ENCODE measurements at places on chromosomes 7 and 10. TPM values are rescaled to one million over a fixed set of nuclear protein-coding genes. Genes with fewer than 3 reads are reported as not detected.

DNA sequence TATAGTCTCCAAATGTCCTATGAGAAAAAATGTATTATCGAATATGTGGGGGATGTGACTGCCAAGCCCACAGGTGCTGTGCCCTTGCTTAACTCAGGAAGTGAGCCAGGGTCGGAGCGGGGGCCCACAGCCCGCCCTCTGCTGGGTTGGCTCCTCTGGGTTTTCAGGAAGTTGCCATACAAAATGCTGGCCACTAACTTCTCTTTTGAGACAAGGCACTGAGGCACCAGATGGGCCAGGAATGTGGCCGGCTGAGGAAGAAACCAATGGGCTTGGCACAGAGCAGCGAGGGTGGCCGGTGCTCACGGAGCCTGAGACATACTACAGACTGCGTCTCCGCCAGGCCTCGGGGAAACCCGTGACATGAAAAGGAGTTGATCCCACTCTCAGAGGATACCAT lies 58.9 kb downstream of the FAM53B start:
- DNase-seq: peak; percentile 48

The COL26A1 gene
- total RNA-seq: 0.29 TPM

GRCh38 chr7:5869691-5870090 lies 10.9 kb upstream of the OCM start:
- DNase-seq: no peak

- DNase-seq: no peak
These were observed 121.4 kb upstream of the INHBA start for GRCh38 chr7:41824284-41824683.

The TFEC gene
- 4.2 TPM for total RNA-seq

The FGL2 gene
- total RNA-seq: 42.3 TPM

- DNase-seq: no peak
These were observed 76.4 kb upstream of the LRRC17 start for GRCh38 chr7:102836191-102836919.

DNA sequence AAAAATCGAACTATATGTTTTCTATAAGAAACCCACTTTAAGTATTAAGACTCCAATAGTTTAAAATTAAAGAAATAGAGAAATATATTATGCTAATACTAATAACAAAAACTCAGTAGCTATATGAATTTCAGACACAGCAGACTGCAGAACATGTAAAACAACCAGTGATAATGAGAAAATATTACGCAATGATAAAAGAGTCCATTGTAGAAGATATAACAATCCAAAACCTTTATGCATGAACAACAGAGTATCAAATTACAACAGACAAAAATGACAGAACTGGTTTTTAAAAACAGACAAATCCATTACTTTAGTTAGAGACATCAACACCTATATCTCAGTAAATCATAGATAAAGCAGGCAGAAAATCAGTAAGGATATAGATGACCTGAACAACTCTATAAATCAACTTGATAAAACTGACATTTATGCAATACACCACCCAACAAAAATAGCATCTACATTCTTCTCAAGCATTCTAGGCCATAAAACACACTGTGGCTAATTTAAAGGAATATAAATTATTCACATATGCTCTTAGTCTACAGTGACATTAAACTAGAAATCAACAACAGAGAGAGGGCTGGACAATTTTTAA lies 669.5 kb upstream of the GHITM start:
- DNase-seq: no peak

The MCM10 gene
- total RNA-seq: 0.40 TPM

DNA sequence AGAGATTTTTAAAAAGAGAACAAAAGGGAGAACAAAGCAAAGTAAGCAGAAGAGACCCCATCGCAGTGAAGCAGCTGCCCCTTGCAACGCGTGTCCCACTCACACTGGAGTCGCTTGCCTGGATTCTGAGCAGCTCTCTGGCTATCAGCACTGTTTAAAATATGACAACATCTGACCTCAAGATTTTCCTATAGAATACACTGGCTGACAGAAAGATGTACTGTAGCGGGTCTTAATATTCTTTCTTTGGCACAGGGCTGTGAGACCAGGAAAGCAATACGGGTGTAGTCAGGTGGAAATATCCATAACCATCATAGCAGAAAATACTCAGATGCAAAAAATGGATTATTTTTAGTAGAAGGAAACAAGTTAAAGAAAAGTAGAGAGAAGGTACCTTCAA lies 125.7 kb upstream of the TNS3 start:
- DNase-seq: no peak

DNA sequence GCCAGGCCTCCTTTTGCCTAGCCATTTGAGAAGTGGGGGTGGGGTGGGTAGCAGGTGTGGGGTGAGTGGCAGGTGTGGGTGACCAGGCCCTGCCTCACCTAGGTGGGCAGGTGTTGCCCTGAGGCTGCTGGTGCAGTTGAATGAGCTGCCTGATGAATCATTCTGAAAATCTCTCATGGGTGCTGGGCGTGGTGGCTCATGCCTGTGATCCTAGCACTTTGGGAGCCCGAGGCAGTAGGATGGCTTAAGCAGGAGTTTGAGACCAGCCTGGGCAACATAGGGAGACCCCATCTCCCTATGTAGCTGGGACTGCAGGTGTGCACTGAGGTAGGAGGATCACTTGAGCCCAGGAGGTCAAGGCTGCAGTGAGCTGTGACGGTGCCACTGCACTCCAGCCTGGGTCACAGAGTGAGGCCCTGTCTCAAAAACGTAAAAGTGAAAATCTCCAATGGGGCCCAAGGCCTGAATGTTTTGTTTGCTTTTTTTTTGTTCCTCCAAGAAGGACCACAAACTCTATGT lies 17.7 kb downstream of the TSPAN14 start:
- DNase-seq: no peak

The SLC39A12 gene
- total RNA-seq: not detected

The RAPGEF5 gene
- total RNA-seq: 53.4 TPM

The NODAL gene
- 0.12 TPM for total RNA-seq

GRCh38 chr10:14949291-14949690 lies 4.6 kb downstream of the DCLRE1C start:
- no peak for DNase-seq

The MMP21 gene
- total RNA-seq: 0.17 TPM

The MBL2 gene
- total RNA-seq: 0.12 TPM

DNA sequence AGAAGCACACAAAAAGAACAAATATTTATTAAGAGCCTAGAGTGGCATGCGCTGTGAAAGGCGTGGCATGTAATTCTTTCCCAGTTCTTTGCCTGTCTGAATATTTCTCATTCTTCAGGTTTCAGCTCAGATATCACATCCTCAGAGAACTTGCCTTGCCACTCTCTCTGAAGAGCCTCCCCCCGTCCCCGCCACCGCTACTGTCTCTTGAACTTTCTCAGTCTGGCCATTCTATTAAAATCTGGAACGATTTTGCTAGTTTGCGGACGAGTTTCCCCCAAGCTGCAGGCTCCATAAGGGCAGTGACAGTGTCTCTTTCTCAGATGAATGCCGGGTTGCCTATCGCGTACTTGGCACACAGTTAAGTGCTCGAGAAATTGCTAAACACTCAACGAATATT lies 787 bp upstream of the PLEKHA1 start:
- DNase-seq: no peak

GRCh38 chr10:62457196-62457595 lies 83.0 kb downstream of the ZNF365 start:
- DNase-seq: no peak

GRCh38 chr10:126153711-126154628 lies 234.3 kb downstream of the ADAM12 start:
- DNase-seq: no peak

The RGS10 gene
- total RNA-seq: 42.7 TPM

The NANOS1 gene
- 0.60 TPM for total RNA-seq

DNA sequence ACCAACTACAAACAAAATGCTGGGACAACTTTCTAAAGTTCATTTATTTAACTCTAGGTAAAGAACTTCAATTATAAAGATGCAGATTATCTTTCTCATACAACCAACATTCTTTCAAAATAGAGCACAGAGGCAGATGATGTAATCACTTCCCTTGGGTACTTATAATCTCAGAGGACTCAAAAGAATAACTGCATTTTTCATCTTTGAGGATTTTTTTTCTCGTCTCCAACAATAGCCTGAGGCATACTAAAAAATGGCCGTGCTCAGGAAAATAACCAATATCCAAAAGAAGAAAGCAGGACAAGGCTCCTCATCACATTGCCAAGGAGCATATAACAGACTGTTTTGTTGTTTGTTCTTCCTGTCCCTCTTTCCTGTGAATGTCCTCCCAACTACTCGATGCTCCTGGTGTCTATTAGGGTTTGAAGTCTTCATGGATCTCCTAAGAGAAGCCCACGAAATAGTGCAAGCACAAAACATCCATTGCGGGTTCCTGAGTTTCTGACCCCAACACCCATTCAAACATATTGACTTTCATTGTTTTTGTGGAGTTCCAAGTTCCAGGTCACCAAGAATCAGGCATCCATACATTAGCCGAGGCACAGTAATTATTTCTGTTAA lies 182.9 kb downstream of the SORCS1 start:
- no peak for DNase-seq

GRCh38 chr7:15764010-15764409 lies 77.5 kb upstream of the MEOX2 start:
- DNase-seq: no peak

DNA sequence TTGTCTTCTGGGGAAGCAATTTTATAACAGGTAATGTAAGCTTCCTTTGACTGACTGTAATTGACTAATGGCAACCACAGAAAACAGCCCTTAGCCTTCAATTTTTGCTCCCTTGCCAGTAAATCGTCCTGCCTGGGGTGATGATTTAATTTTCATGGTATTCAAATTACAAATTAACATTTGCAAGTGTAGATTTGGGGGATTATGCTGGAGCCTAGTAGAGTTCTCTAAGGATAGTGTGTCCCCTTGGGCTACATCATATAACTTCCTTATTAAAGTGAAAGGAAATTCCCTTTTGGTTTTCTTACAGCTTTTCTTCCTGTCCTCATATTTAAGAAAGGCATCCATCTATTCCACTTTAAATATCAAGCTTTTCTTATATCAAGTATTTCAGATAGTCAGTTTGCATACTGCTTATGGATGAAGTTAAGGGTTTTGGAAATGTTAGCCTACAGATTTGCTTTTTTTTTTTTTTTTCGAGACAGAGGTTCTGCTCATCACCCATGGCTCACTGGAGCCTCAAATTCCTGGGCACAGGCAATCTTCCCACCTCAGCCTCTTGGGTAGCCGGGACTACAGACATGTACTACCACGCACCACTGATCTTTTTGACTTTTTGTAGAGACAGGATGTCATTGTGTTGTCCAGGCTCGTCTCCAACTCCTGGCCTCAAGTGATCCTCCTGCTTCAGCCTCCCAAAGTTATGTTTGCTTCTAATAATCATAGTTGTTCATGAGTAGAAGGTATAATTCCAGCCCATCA lies 35.9 kb upstream of the HDAC9 start:
- no peak for DNase-seq

The COMTD1 gene
- 20.0 TPM for total RNA-seq

The CISD1 gene
- total RNA-seq: 34.2 TPM

The KCTD7 gene
- total RNA-seq: 25.3 TPM

The SEMA4G gene
- 55.1 TPM for total RNA-seq

The ANKRD61 gene
- not detected for total RNA-seq

GRCh38 chr7:127619681-127620405 lies 1.9 kb upstream of the PAX4 start:
- no peak for DNase-seq

The ABCC2 gene
- total RNA-seq: 183 TPM

The NRP1 gene
- total RNA-seq: 76.2 TPM

- DNase-seq: no peak
These were observed 2.4 kb downstream of the MOGAT3 start for GRCh38 chr7:101198476-101198875.

The GDF10 gene
- total RNA-seq: 0.52 TPM

DNA sequence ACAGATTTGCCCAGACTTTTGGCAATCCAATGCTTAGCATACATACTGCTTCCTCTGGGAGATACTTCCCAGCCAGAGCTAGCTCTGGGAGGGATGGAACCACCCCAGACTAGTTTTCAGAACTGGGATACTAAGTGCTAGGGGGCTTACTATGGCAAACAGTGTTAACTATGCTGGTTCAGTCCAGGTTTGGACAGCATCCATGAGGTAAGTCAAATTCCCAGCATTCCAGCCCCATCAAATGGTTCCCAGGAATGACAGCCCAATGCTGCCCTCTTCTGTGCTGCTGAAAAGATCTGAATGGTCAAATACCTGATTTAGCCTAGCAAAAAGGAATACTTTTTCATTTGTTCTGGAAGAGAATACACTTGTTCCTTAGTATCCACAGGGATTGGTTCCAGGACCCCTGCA lies 141.7 kb upstream of the CCDC6 start:
- no peak for DNase-seq

The C10orf143 gene
- total RNA-seq: 4.8 TPM

GRCh38 chr10:62638062-62638477 lies 166.4 kb upstream of the ADO start:
- no peak for DNase-seq

GRCh38 chr10:103244666-103245271 lies 918 bp upstream of the RPEL1 start:
- peak; percentile 78 for DNase-seq

GRCh38 chr10:74862625-74863024 lies 36.2 kb downstream of the KAT6B start:
- DNase-seq: no peak

The TUBB8 gene
- total RNA-seq: not detected

The FBXL13 gene
- 2.5 TPM for total RNA-seq

The ARHGEF35 gene
- 10.5 TPM for total RNA-seq

The PLEKHS1 gene
- total RNA-seq: 0.75 TPM

DNA sequence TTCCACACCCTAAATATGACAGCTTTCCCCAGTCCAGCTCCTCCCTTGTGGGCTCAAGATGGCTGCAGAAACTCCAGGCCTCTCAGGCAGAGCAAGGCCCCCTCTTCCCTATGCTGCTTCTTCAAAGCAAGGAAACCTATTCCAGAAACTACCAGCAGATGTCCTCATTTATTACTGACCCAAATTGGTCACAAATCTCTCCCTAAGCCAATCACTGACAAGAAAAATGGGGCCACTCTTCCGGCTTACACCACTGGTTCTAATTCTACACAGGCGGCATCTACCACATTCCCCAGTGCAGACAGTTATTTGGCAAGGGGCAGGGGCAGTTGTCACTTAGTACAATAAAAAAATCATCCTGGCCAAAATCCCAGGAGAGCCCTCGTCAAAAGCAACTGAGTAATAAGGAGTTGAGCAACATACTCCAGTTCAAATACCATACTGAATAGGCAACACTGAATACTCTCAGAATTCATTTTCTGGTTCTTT lies 150.4 kb downstream of the SFMBT2 start:
- peak; percentile 65 for DNase-seq

DNA sequence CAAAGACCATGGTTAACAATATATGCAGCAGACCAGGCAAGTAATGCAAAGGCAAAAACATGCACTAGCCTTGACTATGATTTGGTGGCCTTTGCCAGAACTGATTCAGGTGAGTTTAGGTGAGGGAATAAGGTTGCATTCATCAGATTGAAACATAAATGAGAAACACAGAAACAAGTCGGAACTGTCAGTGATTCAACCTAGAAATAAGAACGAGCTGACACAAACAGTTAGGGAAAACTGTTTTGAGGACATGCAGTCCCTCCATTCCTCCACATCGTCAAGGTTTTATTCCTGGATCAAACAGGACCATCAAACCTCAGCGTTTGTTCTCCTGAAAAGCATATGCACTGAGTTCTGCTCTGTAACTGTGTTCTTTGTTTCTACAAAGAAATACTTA lies 1.8 kb downstream of the ZNF248 start:
- DNase-seq: no peak

Data from mucosa of gallbladder (tissue), 1 donor.